ENCODE measurements at places on chromosomes 3 and 15.

DNA sequence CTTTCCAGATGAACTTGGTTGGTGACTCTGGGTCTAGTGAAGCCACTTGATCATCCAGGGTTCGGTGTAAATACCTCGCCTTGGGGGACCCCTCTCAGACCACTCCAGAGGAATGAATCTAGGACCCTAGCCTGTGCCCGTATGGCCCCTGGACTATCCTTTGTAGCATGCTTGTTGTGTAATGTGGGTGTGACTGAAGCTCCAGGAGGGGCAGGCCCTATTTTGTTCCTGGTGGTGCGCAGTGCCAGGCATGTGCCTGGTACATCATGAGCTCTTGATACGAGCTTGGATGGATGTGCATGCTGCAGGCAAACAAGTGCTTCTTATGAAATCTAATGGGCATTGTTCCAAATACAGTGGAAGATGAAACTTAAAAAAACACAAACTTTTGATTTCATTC, 82.8 kb downstream of the EBLN2 start:
- DNase-seq, result no peak

- no peak for DNase-seq
Measured at GRCh38 chr3:134621854-134622253, 29.0 kb downstream of the KY start.

- no peak for DNase-seq
Measured at GRCh38 chr3:178434206-178434805, 101.9 kb upstream of the KCNMB2 start.

DNA sequence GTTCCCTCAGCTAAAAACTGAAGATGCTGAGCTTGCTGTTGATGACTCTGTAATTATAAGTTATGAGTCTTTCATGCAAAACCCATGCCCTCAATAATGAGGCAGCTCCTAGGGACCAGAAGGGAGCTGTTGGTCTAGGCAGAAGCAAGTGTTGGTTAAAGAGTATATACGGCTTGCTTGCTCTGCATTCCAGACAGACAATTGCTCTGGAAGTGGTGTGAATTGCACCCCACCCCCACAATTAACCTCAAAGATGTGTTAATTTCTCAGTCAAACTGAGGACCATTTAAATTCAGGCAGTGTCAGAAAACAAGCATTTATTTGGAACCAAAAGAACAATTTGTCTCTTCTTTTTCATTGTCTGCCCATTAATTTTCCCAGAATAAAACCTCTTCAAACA, 163.5 kb upstream of the EOMES start:
- DNase-seq, result no peak

- no peak for DNase-seq
Measured at GRCh38 chr3:47161983-47162696, 1.8 kb downstream of the SETD2 start.

GRCh38 chr15:82852941-82853561, 43.6 kb downstream of the WHAMM start:
- no peak for DNase-seq

GRCh38 chr15:73631915-73632669, 1.1 kb downstream of the NPTN start:
- DNase-seq, result no peak

DNA sequence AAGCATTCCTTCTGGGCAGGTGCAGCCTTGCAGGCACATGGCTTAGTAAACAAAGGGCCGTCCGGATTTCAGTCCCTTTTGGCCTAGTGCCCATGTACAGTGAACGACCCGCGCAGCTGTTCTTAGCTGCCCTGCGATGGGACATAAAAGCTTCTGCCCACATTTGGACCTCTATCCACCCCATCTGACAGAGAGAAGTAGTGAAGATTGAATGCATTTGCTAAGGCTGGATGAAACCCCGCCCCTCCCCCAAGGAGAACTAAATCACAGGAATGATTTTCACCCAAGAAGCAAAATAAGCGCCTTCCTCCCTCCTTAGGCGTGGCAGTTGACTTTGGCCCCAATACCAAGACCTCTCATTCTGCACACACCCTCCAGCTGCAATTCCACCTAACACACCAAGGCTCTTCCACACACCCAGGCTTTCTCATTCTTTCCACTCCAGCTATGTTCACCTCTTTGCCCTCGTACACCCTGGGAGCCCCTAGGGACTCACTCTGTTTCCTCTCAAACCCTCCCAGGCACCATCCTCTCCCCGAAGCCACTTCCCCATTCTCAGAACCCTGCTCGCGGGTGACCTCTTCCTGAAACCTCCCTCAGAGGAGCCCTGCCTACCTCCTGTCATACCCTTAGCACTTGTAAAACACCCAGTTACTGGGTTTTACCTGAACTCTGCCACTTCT, 14.1 kb upstream of the HRH1 start:
- no peak for DNase-seq

GRCh38 chr15:64224511-64224910, 61.7 kb upstream of the PPIB start:
- no peak for DNase-seq

DNA sequence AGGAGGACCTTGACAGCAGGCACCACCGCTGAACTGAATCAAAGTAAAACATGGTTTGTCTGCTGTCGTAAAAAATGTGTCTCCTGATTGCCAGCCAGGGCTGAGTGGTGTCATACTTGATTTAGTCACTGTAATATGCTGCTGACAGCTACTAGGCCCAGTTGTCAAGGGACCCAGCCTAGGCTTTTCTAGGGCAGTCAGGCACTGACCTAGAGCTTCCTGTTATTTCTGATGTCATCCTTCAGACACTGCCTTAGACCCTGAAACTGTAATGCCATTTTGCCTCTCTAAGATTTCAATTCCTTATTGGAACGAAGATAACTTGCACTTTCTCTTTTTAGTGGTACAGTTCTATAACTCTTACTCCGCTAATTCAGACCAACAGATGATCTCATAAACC, 2.6 kb upstream of the MRPL3 start:
- no peak for DNase-seq

DNA sequence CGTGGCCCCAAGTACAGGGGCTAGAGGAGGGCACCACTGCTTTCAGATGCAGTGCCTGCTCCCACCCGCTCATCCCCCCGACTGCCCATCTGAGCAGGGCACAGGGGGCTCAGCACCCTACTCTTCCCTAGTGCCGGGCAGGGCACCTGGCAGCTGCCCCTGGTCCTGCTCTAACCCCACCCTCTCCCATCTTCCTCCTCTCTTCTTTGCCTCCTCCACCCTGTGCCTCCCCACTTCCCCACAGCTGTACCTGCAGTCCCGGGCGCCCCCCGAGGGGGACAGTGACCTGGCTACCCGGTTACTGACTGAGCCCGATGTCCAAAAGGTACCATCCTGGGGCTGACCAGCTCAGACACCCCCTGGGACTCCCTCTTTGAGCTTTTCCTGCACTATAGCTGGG, 12.8 kb downstream of the NBEAL2 start:
- no peak for DNase-seq

DNA sequence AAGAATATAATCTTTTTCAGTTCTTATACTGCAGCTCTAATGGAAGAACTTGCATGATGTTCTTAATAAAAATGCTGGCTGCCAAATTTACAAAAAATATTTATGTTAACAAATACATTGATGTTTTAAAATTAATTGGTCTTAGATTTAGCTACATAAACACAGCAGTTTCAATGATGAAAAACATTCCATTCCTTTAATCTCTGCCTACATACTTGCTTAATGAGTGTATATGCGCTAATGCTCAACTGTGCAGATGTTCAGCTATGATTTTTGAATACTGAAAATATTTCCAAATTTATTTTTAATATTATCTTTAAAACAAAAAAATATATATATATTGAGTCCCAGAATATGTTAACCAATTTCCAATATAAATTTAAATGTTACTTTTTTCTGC, 867.4 kb downstream of the ROBO1 start:
- no peak for DNase-seq

DNA sequence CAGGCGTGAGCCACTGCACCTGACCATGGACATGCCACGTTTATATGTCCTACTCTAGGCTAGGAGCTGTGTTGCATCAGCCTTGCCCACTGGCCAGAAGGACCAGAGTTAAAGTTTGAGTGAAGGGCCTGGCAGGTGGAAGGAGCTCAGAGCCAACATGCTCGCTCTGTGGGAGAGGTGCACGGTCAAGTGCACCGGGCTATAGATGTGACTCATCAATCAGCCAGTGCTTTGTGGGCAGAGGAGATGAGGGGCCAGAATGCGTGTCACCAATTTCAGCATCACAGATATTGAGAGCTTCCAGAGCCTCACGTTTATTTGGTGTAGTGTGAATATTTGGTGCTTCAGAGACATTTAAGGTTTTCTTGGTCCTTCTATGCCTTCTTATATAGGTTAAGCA, 137.3 kb upstream of the KBTBD8 start:
- DNase-seq, result no peak

DNA sequence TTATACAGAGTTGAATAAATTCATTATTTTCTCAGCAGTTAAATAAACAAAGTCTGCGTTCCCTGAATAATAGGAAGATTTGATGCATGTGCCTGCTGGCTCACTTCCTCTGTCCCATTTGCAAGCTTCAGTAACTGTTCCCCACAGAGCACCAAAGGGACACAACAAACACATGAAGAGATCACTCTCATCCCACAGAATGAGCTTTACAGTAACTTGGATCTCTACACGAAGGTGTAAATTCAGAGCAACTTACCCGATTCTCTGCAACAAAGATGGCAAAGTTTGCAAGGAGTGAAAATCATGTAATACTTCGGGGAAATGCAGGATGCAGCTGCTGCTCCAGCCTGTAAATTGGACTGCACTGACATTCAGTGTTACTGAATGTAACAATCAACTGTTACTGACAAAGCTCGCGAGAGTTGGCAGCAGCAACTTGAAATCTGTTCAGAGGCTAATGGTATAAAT, at the start of gene BCHE:
Gene BCHE (minus strand): TSS at position 366 of the 468 bp plus-strand sequence. CDS start 6,390 bp downstream, outside the sequence.
- DNase-seq, result no peak

DNA sequence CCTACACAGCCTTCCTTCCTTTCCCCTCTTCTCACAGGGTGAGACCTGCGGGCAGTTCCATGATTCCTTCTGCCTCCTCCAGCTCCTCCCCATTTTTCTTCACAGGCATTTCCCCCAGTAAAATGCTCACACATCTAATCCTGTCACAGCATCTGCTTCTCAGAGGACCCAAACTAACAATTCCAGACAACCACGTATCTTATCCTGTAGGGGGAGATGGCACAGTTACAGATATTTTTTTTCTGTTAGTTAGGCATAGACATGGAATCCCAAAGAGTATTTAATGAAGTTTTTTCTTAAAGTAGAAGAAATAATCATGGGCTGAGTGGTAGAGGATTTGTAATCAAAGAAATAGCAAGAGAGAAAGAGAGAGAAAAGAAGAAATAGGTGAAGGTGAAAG, 373.1 kb upstream of the ADAMTS9 start:
- DNase-seq, result no peak

- DNase-seq, result no peak
Measured at GRCh38 chr3:165749821-165750220, 87.4 kb downstream of the BCHE start.

DNA sequence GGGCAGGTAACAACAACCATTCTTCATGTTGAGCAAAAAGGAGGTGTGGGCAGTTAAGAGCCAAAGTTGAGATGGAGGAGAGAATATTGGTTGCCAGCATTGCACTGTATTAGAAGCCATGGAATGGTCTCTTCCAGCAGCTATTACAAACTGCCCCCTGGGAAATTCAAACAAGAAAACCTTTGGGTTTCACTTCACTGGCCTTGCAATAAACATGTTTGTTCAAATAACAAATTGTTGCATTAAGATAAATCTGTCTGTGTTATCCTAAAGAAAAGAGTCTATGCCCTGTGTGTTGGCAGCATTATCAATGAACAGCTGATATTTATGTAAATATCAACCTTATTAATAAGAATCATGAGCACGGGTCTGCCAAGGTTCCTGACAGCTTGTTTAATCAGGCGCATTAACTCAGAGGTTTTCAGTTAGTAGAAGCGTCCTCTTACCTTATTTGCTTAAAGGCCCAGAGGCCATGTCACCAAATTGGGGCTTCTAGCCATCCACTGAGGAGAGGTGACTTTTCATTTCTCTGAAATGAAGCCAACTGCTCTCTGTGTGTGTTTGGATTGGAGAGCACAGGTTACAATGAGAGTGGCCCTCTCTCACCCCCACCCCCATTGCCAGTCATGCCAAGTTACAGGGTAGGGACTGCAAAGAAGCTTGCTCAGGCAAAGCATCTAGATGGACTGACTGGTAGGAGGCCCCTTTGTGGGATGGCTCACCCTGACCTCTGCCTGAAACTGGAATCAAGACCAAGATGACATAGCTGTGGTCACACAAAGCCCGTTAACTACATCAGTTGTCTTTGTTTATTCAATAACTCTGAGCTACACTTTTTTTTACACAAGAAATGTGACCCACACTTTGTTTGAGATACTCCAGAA, 10.5 kb downstream of the FILIP1L start:
- no peak for DNase-seq

GRCh38 chr3:54966979-54967378, 39.1 kb upstream of the LRTM1 start:
- no peak for DNase-seq

DNA sequence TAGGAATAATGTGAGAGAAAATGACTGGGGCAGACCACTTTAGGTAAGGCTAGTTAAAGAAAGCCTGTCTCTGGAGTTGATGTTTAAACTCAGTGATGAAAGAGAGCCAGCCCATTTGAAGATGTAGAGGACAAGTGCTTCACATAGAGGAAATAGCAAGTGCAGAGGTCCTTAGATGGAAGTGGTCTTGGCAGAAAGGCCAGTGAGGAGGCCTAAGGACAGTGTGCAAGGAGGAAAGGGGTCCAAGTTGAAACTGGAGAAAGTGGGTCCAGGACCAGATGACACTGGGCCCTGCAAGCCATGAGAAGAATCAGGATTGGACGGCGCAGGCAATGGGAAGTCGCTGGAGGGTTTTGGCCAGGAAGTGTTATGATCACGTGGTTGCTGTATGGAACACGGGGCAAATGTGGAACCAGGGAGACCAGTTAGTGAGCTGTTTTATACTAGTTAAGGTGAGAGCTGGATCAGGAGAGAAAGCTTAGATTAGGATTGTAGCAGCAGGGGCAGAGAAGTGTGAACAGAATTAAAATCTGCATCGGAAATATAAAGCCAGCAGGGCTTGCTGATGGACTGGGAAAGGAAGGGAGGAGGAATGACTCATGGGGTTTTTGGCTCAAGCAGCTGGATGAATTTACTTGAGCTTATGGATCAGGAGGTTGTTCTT, 48.0 kb upstream of the SCAANT1 start:
- no peak for DNase-seq

DNA sequence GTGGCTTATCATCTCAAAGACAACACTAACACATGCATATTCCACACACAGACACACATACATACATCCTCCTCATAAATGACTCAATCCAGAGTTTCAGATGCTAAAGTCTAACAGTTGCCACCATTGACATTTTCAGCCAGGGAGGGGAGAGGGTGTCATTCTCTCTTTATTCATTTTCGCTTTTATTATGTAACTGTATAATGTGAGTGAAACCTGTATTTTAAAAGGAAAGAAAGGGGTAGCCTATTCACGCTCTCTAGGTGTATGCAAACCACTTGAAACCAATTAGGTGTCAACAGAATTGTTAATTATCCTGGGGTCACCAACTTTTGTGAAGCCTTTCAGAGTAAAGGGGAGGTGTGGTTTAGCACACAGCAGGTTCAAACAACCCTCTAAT, 1282.9 kb downstream of the ROBO2 start:
- DNase-seq, result no peak

DNA sequence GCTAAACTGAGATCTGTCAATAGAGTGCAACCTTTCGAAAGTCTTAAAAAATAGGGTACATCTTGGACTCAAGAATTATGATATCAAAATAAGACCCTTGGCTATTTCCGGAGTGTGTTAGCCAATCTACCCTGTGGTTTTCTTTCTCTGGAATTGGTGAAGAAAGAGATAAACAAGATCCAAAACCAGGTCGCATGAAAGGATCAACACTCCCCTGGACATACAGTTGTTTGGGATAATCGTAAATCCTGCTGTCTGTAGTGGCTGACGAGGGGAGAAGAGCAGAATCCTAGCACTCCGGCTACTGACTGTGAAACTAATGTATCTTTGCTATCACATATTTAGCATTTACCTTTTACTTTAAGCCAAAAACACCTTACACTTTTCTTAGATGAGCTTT, 30.9 kb downstream of the FNDC3B start:
- DNase-seq, result no peak
